Smooth muscle cell of the pulmonary artery (primary cell): ENCODE measurements at places on chromosomes 1 and 21. TPM values are rescaled to one million over a fixed set of nuclear protein-coding genes. Genes with fewer than 3 reads are reported as not detected.

OR2M3 gene
- total RNA-seq, result not detected in 2 replicates

IL20 gene
- not detected in 2 replicates for total RNA-seq

WNT3A gene
- not detected in 2 replicates for total RNA-seq

FNDC5 gene
- 1.2 and 1.4 TPM in 2 replicates for total RNA-seq

VTCN1 gene
- not detected in 2 replicates for total RNA-seq

TRIM17 gene
- 0.07 TPM in 2 replicates for total RNA-seq
